Bronchial epithelial cell (primary cell): ENCODE measurements at places on chromosomes 4 and X. TPM values are rescaled to one million over a fixed set of nuclear protein-coding genes. Genes with fewer than 3 reads are reported as not detected.

The RBM47 gene
- 35.0 and 42.9 TPM in 2 replicates for total RNA-seq

The SLC7A11 gene
- 126 and 129 TPM in 2 replicates for total RNA-seq

The TMSB15C gene
- 0.79 and 1.8 TPM in 2 replicates for total RNA-seq

The NAT8L gene
- not detected in 2 replicates for total RNA-seq

The SULT1B1 gene
- 0.13 and 0.26 TPM in 2 replicates for total RNA-seq

The STARD8 gene
- total RNA-seq: not detected in 2 replicates
